Aorta (tissue), 5 donors: ENCODE measurements at places on chromosomes 13 and 19. TPM values are rescaled to one million over a fixed set of nuclear protein-coding genes. Genes with fewer than 3 reads are reported as not detected.

- DNase-seq = no peak
Observed at GRCh38 chr19:47699360-47699917, 13.8 kb upstream of the EHD2 start.

S1PR2 gene
- 9.8 TPM for total RNA-seq

- DNase-seq = peak; percentile 95
Observed at GRCh38 chr19:892894-893689, at the start of the genes MED16 and RNU6-9. Gene MED16, minus strand, starts transcription at chr19:893187. Its CDS starts 2,056 bp downstream, at chr19:891131. Gene RNU6-9, plus strand, starts transcription at chr19:893484.

DNA sequence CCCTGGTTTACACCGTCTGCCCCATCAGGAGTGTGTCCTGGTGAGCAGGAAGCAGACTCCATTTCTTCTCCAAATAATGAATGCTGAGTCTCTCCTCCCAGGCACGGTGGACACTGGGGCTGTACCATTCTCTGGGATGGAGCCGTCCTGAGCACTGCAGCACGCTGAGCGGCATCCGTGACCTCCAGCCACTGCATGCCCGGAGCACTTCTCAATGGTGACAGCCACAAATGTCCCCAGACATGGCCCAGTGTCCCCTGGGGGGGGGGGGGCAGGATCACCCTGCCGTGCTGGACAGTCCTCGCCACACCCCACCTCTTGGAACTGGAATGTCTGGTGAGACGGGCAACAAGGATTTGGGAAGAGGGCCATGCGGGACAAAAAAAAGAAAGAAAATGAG lies 37.4 kb downstream of the GNG7 start:
- no peak for DNase-seq

NLRP4 gene
- total RNA-seq = not detected
